ENCODE measurements at places on chromosomes 3 and 15.

DNA sequence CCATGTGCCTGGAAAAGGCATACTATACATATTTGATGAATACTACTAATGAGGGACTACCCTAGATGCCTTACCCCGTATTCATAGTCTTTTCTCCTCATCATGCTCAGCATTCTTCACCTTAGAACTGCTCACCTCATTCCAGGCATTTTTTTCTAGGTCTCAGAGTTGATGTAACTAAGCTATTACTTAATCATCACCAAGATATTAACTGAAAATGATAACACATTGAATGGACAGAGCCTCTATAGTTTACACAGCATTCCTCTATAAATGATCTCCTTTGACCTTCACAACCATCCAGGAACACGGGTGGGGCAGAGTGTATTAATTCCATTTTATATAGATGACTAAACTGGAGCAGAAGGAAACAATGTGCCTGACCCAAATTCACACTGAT, 174.1 kb upstream of the DPH6 start:
- no peak for DNase-seq

DNA sequence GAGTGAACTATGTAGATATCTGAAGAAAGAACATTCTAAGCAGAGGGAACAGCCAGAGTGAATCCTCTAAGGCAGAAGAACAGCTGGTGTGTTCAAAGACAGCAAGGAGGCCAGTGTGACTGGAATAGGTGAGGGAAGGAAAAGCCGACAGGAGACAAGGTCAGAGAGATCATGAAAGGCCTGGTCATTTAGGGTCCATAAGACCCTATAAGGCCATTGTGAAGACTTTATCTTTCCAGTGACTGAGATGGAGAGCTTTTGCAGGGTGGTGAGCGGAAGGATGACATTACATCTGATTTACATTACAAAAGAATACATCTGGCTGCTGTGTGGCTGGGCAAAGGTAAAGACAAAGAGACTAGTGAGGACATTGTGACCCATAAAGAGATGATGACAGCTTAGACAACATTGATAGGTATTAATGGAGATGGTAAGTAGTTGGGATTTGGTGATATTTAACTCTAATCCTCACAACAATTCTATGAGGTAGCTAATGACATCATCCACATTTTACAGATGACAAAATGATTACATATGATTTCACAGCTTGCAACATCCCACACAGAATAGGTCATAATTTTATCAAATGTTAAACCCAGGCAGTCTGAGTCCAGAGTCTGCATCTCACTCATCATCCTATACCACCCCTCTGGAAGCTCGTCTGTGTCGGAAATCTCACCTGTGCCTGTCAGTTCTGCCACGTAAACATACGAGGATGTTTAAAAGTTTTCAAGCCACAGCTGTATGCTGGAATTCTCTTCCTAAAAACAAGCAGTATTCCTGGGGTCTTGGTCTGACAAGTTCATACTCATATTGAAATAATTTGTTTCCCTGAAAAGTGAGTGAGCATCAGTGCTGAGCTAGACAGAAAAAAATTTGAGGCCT, 70.2 kb upstream of the PIK3R4 start:
- DNase-seq = no peak

DNA sequence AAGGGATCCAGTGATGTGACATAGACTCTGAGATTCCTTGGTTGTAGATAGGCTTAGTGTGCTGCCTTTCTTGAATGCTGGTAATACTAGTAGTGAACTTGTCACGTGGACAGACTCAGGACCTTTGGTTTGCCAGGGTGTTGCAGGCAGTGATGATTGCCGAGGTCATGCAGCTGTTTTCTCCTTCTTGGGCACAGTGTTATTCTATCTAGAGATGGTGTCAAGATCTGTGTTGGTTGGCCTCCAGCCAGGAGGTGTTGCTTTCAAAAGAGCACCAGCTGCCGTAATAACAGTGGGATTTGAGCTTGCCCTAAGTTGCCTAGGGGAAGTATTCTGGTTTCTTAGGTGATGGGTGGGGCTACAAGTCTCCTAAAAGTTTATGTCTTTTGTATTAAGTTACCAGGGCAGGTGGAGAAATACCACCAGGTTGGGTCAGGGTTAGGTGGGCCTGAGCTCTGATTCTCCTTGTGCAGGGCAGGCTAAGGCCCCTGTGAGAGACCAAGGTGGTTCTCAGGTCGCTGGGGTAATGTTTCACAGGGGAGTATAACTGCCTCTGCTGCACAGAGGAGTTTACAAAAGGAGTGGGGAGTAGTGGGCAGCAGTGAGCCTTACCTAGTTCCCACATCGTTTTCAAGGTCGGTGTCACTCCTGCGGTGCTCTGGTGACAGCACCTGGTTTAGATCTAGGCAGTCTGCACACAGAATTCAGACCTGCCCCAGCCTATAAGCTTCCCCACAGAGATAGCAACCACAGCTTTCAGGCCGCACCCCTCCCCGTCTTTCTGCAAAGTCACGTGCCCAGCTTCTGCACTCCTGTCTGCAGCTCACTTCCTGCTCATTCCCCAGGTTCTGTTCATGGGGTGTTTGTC, 350.3 kb downstream of the DOCK3 start:
- DNase-seq = no peak

- no peak for DNase-seq
Observed at GRCh38 chr3:129311054-129311902, 32.6 kb downstream of the HMCES start.

- DNase-seq = no peak
Observed at GRCh38 chr3:183317886-183318865, 65.1 kb downstream of the B3GNT5 start.

- DNase-seq = no peak
Observed at GRCh38 chr3:111351334-111351733, 190.7 kb upstream of the CD96 start.

DNA sequence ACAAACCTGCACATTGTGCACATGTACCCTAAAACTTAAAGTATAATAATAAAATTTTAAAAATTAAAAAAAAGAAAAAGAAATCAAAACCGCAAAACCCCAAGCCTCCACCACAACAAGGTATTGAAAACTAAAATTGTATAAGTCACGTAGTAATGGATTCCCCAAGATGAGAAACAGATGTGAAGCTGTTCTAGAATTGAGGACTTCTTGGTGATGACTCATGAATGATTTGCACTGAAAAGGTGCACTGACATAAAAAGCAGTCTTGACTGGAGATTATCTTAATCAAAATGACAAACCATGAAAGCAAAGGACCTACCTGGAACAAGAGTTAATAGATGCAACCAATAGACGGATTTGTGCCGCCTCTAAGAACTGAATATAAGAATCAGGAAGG, 225.8 kb downstream of the MYRIP start:
- DNase-seq = no peak

DNA sequence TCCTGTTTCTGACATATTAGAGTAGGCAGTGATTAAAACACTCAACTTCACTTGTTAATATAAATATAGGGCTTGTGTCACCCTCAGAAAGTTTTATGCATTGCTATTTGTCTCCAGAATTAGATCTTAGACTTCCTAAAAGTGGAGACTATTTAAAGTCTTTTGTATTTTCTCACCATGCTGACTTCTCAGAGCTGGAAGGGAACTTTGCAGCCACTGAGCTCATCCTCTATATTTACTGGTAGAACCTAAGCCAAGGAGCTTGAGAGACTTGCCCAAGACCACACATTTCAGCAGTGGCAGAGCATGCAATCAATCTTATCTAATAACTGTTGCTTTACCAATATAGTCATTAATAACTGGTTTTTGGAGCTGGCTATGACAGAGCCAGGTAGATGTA, 53.2 kb downstream of the STAC start:
- no peak for DNase-seq

- DNase-seq = no peak
Observed at GRCh38 chr3:143011705-143012104, 10.3 kb downstream of the U2SURP start.

DNA sequence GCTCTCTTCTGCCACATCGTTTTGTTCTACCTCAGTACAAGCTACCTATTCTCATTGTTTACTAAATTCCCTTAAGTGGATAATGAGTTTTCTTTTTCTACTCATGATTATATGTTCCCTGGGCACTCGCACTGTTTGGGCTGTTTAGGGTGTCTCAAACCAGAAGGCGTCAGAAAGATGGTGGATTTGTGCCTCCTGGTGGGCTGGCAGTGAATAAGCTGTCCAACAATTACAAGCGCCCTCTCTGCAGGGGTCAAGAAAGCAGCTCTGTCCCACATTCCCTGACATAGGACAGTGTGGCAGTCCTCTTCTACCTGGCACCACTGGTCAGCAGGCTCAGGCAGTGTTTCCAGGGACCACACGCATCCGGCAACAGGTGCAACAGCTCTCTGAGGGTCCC, 173.4 kb upstream of the PPP2R3A start:
- no peak for DNase-seq

GRCh38 chr3:106510206-106510605, 641.4 kb upstream of the CBLB start:
- DNase-seq = no peak

- no peak for DNase-seq
Observed at GRCh38 chr15:40881351-40881750, 7.3 kb upstream of the RHOV start.

- DNase-seq = no peak
Observed at GRCh38 chr3:58104151-58104550, 95.9 kb downstream of the FLNB start.
